HepG2 (cell line): ENCODE measurements at places on chromosomes 12 and 14. TPM values are rescaled to one million over a fixed set of nuclear protein-coding genes. Genes with fewer than 3 reads are reported as not detected.

DNA sequence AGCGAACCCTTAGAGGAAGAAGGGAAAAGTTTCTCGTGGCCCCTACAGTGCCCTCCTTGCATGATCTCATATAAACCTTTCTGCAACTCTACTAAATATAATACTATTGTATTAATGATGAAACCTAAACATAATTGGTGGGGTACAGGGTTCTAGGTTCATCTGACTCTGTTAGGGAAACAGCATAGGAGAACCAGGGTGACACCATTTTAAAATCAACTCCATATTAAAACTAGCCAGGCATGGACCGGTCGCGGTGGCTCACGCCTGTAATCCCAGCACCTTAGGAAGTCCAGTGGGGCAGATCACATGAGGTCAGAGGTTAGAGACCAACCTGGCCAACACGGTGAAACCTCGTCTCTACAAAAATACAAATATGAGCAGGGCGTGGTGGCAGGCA lies 15.0 kb upstream of the RND1 start:
- no peak for DNase-seq

GRCh38 chr12:7832059-7832696 lies 40.5 kb downstream of the SLC2A14 start:
- DNase-seq, result peak; percentile 62

Gene NELL2
- total RNA-seq, result 0.11 TPM in 1 of 2 replicates, not detected in the other

Gene TFCP2
- total RNA-seq, result 10.0 and 17.4 TPM in 2 replicates

- no peak for DNase-seq
These were observed 208.3 kb downstream of the EMP1 start for GRCh38 chr12:13404631-13405473.

Gene CLEC4C
- not detected in 2 replicates for total RNA-seq
